Caco-2 (cell line): ENCODE measurements at places on chromosomes 1 and 21. TPM values are rescaled to one million over a fixed set of nuclear protein-coding genes. Genes with fewer than 3 reads are reported as not detected.

CCDC30 gene
- 1.3 and 1.4 TPM in 2 replicates for total RNA-seq

GRCh38 chr1:218123968-218124367 is 161.1 kb upstream of the RRP15 start:
- no peak for DNase-seq

DNA sequence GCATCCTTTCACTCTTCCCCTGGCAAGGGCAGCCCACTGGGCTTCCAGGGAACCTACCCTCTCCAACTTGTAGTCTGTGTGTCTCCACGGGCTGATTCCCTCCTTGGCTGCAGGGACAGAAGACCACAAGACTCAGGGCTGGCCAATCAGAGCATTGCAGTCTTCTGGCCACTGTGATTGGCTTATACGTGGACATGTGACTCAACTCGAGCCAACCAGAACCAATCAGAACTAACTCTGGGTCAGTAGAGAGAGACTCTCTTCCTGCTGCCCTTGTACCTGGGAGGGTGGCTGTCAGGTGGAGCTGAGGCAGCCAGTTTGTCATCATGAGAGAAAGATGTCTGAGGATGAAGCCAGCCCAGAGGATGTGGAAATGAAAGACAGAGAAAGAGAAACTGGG is 64.0 kb downstream of the DHRS3 start:
- DNase-seq: no peak

DNA sequence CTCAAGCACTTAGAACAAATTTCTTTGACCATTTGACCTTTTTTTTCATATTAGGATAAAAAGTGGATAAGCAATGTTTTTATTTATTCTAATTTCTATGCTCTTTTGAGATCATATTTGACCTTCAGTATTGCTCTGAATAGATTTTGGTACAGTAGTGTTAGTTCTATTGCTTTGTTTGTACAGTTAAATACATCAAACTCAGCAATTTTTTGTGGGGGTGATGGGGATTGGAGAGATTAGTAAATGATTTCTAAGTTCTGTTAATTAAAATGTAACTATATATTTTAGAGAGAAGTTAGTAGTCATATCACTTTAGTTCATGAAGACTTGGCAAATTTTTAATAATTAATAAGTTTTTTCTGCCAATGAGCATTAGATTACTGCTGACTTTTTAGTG is 2.4 kb upstream of the GPR52 start:
- no peak for DNase-seq

GRCh38 chr1:2383576-2383975 is 7.8 kb downstream of the MORN1 start:
- DNase-seq: no peak

CYP4A11 gene
- 0.16 TPM in 1 of 2 replicates, not detected in the other for total RNA-seq

DNA sequence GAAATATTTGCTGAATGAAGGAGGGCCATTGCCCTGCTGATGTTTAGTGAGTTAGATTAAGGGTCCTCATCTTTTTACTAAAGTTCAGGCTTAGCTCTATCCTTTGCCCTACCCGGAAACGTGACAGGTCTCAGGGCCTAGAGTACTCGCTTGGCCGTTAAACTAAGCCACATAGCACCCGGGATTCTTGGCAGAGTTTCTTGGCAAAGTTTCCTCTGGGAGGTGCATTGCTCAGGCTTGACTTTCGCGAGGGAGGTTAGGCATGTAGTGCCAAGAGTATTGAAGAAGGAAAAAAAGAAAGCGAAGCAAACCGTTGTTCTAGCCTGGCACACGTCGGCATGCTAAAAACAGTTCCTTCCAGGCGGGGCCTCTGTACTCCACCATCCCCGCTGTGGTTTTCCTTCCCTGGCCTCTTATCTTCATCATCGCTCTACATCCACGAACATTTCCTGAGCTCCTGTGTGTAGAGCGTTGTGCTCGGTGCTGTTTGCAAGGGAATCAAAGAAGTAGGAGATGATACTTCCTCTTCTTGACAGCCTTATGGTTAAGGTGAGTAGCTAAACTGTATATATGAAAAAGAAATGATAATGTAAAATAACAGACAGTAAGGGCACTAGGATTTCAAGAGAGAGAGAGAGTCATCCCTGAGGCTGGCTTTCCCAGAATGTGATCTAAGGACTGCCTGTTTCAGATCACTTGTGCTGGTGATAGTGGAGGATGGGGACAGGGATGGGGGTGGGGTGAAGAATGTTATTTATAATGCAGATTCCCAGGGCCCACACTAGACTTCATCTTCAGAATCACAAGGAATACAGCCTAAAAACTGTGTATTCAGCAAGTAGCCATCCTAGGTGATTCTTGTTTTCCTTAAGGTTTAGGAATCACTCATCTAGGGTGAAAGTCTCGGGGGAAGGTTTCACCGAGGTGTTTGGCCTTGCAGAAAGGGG is 18.8 kb downstream of the RNF220 start:
- no peak for DNase-seq

DNA sequence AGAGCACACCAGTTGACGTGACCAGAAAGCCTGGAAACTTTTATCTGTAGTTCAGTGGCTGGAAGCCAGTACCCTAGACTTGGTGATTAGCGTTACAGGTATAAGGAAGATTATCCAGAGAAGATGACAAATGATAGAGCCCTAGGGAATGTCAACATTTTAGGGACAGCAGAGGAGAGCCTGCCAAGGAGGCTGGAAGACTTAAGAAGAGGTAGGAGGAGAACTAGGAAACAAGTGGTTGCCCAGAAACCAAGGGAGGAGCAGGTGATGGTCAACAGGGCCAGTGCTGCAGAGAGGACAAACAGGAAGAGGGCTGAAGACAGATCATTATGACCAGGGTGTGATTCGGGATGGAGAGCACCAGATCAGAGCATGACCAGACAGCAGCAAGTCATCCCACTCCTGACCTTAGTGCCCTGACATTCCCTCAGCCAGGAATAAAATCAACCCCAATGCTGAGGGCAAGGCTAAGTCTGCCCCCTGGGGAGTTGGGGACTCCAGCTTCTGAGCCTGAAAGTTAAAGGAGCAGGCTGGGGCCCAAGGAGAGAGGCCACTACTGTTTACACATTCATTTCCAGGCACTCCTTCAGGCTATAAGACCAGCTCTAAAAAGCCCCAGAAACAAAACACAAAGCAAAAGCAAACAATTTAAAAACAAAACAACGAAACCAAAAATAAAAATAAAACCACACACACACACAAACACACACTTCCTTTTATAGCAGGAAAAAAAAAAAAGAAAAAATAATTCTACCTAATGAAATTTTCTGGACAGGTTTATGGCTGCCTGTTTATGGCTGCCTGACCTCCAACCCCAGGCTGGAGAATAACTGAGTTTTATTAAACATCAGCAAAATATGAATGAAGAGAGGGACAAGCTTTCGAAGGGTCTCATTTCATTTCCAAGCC is 48.6 kb upstream of the LRRC52 start:
- DNase-seq: no peak
